Upper lobe of left lung (tissue), 6 donors: ENCODE measurements at places on chromosomes 2 and 18. TPM values are rescaled to one million over a fixed set of nuclear protein-coding genes. Genes with fewer than 3 reads are reported as not detected.
A peak's percentile ranks its signal among the peaks of the same experiment; 100 is the strongest.

- no peaks in the 10 kb centered on the region for H3K27me3 ChIP-seq
- no peak for DNase-seq
- no peak overlapping the region for H3K27ac ChIP-seq
- H3K4me1 ChIP-seq = no peaks in the 10 kb centered on the region
- no peaks in the 10 kb centered on the region for H3K36me3 ChIP-seq
Observed at GRCh38 chr2:227932001-227932400, 60.6 kb downstream of the DAW1 start.

DNA sequence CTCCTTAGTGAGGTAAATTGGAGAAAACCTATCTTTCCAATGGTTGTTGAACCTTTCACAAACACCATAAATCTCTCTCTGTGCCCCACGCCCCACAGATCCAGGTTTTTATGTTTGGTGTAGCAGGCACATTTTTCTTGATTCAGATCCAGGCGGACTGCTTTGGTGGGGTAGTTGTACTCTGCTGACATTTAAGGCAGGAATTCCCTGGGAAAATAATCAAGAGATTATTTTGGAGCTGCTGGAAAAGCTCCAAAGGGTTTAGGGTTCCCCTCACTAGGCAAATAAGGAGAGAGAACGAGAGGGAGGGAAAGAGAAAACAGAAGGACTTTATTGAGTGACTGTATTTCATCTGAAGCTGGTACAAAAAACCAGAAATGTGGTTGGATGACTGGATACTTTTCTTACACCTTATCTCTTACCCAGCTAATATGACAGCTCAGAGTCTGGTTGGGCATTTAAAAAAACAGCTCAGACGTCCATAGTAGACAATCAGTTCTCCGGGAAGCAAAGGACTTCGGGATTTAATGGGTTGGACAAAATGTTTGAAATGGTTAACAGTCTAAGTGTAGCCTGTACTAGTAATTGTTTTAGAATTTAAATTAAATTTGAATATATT is 3.6 kb upstream of the AQP4 start:
- no peaks in the 10 kb centered on the region for H3K27me3 ChIP-seq
- DNase-seq = no peak
- H3K27ac ChIP-seq = peak overlapping the region; percentile 44
- H3K4me3 ChIP-seq = peak overlapping the region; percentile 13
- no peaks in the 10 kb centered on the region for H3K36me3 ChIP-seq

Gene HNMT
- 36.1 TPM for total RNA-seq

Gene FIGN
- 4.3 TPM for total RNA-seq

GRCh38 chr2:69054431-69054830 is 41.5 kb downstream of the ANTXR1 start:
- no peaks in the 10 kb centered on the region for H3K27me3 ChIP-seq
- no peak overlapping the region for H3K27ac ChIP-seq
- H3K4me3 ChIP-seq = no peak overlapping the region
- H3K4me1 ChIP-seq = peaks cover 3% of the 10 kb centered on the region

Gene CD207
- 0.74 TPM for total RNA-seq

GRCh38 chr2:26655611-26656195 is 14.5 kb upstream of the CIB4 start:
- H3K4me3 ChIP-seq = no peak overlapping the region
- DNase-seq = no peak
- no peak overlapping the region for H3K27ac ChIP-seq
- no peaks in the 10 kb centered on the region for H3K36me3 ChIP-seq
- H3K4me1 ChIP-seq = peaks cover 10% of the 10 kb centered on the region
- no peaks in the 10 kb centered on the region for H3K27me3 ChIP-seq
